ENCODE measurements at places on chromosomes 6 and 20. TPM values are rescaled to one million over a fixed set of nuclear protein-coding genes. Genes with fewer than 3 reads are reported as not detected.

DNA sequence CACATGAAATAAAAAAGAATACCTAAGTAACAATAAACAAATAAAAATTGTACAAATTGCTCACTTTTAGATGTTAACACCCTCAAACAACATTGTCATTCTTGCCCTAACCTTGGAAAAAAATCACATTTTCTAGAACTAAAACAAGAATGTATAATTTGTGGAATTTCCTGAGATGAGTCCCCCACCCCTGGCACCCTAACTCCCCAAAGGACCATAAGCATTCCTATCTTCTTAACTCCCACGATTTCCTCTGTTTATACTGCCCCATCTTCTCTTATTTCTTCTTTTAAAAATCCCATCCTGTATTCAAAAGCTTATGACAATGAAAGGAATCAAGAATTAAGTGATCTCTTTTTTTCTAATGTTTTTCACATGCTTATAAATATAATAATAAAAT is 70.9 kb downstream of the IBTK start:
- no peak for DNase-seq

Gene NDUFAF5
- 53.4 TPM for total RNA-seq

GRCh38 chr6:30565772-30566171 is 5.5 kb upstream of the ABCF1 start:
- no peak for DNase-seq

Gene DEFB116
- total RNA-seq = not detected

Gene PI16
- 78.9 TPM for total RNA-seq

DNA sequence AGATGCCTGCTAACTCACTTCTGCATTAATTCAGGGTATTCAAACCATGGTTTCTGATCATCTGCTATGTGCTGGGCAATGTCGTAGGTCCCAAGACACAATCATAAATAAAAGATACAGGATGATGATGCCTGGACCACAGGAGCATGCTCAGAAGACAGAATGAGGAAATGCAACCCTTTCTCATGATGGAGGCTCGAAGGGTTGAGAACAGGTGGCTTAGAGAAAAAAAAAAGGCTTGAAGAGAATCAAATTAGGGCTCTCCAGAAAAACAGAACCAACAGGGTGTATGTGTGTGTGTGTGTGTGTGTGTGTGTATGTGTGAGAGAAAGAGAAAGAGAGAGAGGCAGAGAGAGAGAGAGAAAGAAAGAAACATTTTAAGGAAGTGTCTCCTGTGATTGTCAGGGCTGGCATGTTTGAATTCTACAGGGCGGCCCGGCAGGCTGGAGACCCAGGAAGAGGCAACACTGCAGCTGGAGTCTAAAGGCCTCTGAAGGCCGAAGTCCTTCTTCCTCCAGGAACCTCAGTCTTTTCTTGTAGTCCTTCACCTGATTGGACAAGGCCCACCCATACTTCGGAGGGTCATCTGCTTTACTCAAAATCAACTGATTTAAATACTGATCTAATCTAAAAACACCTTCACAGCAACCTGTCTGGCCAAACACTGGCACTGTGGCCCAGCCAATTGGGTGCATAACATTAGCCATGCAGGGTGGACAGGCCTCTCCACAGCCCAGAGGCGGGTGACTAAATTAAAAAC is 143.8 kb downstream of the ERMARD start:
- DNase-seq = no peak

Gene FNDC11
- 3.1 TPM for total RNA-seq

DNA sequence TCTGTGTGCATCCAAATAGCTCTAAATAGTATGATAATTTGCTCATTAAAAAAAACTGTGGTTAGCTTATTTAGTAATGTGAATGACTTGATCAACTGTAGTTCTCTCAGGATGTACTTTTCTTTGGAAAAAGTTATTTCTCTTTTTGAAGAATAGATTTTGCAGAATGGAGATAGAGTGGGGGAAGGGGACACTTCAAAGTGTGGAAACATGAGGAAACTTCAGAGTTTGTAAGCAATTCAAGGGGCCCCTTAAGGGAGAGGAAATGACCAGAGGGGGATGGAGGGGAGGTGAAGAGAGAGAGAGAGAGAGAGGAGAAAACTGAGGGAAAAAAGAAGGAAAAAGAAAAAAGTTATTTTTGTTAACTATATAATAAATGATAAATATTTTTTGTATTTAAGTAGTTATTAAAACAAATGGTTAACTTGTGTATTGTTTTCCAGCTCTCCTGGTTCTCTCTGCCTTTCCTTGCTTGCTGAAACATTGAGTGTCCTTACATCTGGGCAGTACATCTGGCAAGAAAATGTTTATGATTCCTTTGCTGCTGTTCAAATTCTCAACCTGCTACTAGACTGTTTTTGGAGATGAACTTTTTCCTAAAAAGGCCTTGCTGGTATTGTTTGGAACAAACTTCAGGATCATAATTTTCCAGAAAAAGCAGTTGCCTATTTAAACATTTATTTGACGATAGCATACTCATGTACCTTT is 497.5 kb upstream of the CITED2 start:
- no peak for DNase-seq

Measured in upper lobe of left lung (tissue), 6 donors.